Adipocyte (in vitro differentiated cells): ENCODE measurements at places on chromosomes 6 and 20.

GRCh38 chr6:10518557-10519407, 2.4 kb upstream of the GCNT2 start:
- DNase-seq = peak; percentile 39

GRCh38 chr6:10151144-10151915, 263.5 kb downstream of the TFAP2A start:
- DNase-seq = peak; percentile 65

DNA sequence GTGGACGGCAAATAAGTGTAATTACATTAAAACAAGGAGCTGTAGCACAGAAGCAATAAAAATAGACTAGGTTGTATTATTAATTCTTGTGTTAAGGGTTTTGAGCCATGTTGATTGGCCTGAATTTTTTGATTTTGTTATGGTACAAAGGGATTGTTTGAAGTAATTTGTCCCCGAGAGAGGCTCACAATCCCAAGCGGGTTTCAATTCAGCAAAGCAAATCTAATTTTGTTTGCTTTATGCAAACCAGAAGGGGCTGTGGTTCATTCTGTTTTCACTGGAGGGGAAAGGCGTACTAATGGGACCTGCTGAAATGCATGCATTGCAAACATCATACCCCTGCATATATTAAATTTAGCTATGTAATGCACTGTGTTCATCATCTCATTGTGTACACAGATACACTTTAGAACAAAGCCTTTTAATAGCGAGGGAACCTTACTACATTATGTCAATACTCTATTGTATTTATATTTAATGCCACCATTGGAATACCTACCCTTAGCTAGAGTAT, 379.5 kb upstream of the POU3F2 start:
- no peak for DNase-seq

DNA sequence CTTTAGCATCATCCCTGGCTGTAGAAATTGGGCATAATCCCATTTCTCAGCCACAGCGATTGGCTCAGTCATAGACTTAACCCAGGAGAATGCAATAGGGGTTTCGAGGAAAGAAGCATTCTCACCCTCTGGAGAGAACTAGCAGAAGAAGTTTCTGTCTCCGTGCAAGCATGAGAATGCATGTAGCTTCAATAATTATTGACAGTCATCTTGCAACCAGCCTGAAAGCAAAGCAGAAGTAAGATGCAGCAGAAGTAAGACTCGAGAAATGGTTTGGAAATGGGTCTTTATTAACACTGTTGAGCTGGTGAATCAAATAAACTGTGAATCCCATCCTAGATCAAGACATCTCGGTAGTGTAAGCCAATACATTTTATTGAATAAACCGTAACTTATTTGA, 828.8 kb upstream of the GJE1 start:
- DNase-seq = no peak
